ENCODE measurements at places on chromosomes 5 and 9.

DNA sequence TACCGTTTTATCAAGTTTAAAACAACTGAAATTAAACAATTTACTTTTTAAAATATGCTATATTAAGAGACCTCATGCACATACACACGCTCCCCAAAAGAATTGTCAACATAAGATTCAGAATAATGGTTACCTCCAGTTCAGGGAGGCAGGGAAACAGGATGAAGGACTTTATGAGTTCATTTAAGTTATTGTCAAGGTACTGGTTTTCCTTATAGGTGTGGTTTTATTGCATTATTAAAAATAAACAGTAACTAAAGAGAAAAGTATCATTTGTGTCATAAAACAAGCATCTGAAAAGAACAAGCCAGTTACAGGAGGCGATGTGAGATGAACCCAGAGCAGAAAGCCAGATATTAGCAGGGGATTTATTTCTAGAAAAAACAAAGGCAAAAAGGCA, 2376.7 kb downstream of the MAT2B start:
- DNase-seq = no peak

- no peak for DNase-seq
Measured at GRCh38 chr5:42381973-42382372, 41.3 kb upstream of the GHR start.

GRCh38 chr5:62029303-62029702, 276.7 kb upstream of the KIF2A start:
- no peak for DNase-seq

DNA sequence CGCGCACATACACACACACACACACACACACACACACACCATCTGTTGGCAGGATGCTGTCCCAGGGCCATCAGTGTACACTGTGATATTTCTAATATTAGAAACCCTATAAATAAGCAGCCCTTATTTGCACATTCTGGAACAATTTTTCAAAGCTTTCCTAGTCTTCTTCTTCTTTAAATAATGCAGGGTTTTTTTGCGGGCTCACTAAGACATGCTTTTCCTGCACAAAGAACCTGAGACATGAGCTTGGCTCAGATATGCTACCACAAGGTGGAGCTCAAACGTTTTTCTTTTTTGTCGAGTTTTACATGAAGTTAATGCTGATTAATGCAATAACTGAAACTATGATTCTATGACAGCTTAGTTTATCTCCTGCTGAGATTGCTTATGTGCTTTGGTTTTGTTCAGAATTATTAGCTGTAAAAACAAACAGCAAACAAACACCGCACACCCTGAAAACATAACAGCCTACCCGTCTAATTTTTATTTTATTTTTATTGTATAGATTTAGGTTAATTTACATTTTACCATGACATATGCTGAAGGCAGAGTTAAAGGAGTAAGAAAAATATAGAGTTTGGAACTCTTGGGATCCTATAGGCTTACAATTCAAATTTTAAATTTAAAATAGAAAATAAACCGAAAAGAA, 95.8 kb downstream of the ALDH1A1 start:
- no peak for DNase-seq

DNA sequence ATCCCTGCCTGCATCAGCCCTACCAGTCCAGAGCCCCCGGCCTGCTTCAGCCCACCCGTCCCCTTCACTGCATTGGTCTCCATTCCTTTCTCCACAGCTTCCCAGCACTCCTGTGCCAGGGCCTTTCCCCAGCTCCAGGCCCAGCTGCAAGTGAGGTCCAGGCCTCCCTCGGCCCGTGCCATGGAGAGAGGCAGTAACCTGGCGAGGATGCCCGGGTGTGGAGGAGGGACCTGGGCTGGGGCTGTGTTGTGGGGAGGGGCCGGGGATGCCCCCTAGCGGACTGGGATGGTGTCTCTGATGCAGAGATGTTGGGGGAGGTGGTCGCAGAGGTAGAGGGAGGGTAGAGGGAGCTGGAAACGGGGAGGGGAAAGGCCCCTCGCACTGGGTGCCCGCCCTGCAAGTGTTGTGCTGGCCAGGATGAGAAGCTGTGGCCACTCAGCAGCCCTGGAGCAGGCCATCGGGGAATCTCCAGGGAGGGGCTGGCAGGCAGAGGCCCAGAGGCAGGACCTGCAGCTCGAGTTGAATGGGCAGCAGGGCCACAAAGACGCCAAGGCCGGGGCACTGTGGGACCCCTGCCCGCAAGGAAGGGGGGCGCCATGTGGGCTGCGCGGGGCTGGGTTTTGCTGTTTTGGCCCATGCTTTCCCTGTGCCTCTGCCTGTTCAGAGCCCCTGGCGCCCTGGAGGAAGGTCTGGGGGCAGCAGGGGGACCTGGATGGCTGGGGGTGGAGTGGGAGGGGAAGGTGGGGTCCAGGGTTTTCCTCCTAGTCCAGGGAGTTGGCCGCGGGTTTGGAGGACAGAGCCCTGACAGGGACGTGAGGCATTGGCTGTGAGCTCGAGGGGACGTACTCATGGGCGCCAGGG, 26.0 kb upstream of the NKD2 start:
- DNase-seq = no peak

DNA sequence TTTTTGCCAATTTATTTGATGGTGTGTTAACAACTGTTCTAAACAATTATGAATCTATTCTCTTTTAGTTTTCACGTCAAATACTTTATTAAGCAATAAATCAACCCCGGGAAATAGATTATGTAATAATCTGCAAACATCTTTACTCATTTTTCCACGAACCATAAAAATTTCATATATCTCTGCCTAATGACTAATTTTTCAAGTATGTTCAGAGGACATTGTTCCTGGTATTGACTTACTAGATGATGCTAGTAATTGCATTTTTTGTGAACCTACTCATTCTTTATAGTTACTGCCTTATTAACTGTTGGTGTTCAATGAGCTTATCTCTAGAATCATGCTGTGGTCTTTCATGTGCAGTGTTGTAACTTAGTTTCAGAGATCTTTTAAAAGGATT, 41.0 kb upstream of the FBN2 start:
- DNase-seq = no peak

DNA sequence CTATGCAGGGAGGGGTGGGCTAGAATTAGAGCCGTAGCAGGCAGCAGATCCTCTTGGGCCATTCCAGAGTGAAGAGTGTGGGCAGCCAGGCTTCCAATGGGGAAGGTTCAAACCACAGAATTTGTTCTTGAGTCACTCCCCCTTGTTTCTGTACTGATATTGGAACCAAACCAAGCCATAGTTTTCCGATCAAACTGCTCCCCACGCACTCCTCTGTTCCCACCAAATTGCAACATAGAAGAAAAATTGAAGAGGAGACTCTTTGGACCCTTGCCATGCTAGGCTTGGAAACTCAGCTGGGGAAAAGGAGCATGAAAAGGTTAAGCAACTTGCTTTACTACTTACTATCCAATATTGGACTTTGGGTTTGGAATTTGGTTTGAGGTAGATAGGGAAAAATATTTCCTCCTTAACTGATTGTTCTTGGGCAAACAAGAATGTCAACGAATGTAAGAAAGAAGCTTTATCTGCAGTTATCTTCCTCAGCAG, 165.8 kb upstream of the NR3C1 start:
- no peak for DNase-seq

DNA sequence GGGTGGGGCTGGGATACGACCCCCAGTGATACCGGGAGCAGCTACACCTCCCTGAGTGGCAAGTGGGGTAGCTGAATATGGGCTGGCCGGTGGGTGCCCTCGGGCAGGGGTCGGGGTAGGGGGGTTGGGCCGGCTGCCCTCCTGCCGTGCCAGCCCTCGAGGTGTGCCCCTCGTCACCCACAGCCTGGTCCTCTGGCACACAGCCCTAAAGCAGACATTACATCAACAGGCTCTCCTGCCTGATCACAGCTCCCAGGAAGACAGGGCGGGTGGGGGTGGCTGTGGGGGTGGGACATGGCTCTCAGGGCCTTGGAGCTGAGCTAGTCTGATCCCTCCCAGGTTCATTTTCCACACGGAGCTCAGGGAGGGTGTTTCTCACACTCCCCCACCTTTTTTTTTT, 23.2 kb downstream of the FBXW5 start:
- no peak for DNase-seq

GRCh38 chr5:36698031-36698430, 91.6 kb downstream of the SLC1A3 start:
- no peak for DNase-seq

DNA sequence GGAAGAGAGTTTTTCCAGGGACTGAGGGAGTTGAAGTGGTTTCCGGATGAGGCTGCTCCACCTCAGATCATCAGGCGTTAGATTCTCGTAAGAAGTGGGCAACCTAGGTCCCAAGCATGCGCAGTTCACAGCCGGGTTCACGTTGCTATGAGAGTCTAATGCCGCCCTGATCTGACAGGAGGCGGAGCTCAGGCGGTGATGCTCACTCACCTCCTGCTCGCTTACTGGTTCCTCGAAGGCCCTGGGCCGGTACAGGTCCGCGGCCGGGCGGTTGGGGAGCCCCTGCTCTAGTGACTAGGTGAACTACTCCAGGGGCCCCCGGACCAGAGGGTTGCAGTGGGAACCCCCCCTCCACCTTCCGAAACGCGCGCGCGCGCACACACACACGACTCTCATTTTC, 997 bp upstream of the RNF130 start:
- DNase-seq = no peak

DNA sequence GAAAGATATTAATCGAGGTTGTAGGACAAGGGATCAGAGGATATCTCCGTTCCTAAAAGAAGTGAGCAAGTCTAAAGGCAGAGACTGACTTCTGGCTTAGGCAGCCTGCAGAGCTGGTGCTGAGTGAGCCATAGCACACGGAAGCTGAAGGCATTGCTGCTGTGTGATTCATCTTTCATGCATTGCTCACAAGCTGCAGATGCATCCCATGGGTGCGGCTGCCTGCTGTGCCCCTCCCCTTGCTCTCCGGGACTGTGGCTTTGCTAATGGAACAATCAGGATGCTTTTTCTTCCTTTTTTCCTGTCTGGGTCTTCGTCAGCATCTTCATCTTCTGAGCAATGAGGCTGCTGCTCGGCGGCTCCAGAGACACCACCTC, 341.4 kb downstream of the DIRAS2 start:
- DNase-seq = no peak

GRCh38 chr9:129778469-129778868, 24.5 kb upstream of the TOR1B start:
- DNase-seq = no peak

GRCh38 chr5:126864042-126864688, 87.2 kb downstream of the LMNB1 start:
- no peak for DNase-seq

DNA sequence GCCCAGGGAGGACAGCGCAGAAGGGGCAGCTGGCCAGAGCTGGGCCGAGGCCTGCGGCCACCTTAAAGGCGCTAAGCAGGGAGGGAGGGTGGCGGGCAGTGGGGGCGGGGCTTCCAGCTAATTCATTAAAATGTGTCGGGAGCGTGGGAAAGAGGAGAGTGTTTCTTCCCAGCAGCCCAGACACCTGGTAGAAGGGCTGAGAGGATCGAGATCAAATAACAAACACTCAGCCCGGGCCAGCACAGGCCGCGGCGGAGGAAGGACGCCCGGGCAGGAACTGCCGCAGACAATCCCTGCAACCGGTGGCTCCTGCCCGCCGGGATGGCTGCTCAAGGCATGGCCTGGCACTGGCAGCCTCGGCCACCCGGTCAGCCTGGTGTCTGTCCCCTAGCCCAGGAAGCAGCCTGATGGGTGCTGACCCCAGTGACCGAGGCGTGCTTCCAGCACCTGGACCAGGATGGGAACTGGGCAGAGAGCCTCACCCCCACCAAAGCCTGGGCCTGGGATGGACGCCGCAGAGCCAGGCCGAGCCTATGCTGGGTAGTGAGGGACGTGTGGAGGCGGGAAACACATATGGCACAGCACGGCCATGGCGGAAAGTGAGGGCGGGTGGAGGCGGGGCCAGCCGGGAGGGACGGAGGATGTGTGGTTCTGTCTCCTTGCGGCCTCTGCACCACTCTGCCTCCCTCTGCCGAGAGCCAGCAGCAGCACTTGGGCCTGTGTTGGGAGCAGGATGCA, 3.2 kb upstream of the NRARP start:
- DNase-seq = peak; percentile 42

DNA sequence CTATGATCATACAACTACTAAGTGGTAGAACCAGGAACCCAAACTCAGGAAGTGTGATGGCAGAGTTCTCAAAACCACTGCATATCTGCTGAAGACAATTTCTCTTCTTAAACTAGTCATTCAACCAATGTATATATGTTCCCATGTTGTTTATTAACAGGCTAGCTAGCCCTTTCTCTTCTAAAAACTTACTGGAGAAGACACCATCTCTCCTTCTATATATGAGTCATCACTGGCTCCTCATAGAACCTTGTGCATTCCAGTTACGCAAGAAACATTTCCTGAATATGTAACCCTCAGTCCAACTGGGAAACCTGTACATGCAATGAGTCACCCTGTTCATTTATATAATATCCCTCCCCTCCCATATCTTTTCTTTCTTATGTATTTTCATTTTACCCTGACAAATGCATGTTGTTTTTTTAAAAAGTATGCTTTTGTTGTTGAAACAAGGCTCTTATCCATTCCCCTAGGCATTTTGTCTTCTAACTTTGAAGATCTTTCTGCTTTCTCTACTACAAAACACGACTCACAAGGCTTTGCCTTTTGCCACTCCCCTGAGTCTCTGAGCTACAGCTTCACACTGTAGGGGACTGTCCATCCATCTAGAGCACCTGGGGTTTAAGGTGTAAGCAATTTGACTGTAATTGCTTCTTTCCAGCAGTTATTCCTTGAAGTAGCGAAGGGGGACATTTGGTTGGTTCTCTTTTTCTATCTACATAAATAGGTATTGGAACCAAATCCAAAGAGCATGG, 119.5 kb downstream of the ANXA1 start:
- no peak for DNase-seq

GRCh38 chr9:115115924-115116323, 2.0 kb downstream of the TNC start:
- no peak for DNase-seq

DNA sequence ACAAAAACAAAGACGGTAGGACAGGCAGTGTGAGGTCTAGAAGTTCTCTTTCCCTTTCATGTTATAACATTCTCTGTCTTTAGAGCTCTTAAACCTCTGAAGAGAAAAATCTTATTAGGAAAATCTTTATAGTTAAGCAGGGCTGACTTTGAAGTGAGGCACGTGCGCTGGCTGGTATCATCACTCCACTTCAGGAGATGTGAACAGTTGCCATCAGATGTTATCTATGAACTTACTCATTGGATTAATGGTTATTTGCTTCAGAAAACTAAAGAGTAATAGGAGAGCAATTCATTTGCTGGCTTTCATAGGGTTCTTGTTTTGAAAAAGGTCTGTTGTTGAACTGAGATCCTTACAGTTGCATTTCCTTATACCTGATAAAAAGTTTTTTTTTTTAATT, 25.7 kb downstream of the LRRTM2 start:
- no peak for DNase-seq

GRCh38 chr9:133874060-133874657, 118.0 kb downstream of the VAV2 start:
- no peak for DNase-seq

DNA sequence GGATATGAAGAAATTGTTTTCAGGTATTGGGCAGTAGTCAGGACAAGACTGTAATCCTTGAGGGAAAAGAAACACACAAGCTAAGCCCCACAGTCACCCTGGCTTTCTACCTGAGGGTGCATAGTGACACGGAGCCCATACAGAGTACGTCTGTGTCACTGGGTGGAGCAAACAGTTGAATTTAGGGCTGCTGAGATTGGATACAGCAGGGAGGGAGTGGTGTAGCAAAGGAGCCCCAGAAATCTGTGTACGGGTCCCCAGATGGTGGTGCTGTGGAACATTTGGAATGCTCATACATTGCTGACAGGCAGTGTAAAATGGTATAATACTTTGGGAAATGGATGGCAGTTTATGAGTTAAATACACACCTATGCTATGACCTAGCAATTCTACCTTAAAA, 5.1 kb downstream of the TRMT10B start:
- no peak for DNase-seq

- DNase-seq = no peak
Measured at GRCh38 chr5:126166368-126166767, 256.8 kb upstream of the GRAMD2B start.
